ENCODE measurements at places on chromosomes 11 and 22.

- DNase-seq: peak; percentile 76
These were observed 50.7 kb downstream of the STIM1 start for GRCh38 chr11:3906166-3906565.

DNA sequence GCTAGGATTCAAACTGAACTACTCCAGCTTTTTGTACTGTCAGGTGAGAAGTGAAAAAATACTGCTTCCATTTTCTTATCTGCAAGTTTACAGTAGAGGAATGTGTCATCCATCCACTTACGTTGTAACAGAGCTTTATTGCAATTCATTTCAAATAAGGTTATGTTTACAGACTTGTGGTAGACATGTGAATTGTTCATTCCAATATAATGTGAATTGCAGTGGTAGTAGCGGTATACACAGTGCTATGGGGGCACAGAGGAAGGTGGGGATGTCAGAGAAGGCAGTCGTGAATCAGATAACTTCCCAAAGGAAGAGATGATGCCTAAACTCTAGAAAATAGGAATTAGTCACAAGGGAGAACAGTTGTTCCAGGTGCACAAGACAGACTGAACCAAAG lies 42.5 kb downstream of the CEP57 start:
- no peak for DNase-seq

- no peak for DNase-seq
These were observed 65.3 kb downstream of the RBFOX2 start for GRCh38 chr22:35963237-35963810.

DNA sequence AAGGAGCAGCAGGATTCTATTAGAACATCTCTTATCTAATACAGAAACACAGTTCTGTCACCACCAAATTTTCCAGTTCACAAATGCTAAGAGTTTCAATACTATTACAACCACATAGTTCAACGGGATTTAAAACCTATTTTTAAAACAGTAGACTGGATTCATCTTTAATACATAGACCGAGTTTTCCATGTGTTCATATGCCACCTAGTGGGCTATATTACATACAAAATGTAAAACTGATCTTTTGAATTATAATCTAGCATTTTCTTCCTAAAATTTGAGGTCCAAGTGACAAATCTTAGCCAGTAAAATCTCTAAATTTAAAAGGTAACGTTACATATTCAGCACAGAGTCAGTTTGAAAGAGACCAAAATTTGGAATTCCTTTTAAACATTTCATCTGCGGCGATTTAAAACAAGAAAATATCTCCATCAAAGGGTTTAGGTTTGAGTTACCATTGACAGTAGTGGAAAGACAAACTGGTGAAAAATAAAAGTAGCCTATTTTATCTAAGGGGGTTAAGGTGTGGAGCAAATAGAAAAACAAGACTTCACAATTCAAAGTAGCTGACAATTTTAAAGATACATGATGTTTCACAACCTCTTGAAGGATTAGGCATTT lies 269.3 kb upstream of the MPPED2 start:
- peak; percentile 9 for DNase-seq

DNA sequence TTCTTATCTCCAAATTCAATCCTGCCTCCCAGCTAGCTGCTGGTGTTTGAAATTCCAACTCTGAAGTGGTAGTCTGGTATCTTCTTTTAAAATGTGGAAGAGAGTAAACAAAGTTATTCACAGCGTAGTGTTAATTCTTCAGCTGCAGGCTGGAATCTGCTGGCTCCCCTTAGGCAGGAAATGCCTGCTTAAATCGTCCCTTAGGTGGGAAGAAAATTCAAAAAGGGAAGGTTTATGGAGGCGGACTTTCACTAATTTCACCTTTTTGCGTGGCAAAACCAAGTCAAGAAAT lies 439.0 kb upstream of the CCDC90B start:
- DNase-seq: no peak

DNA sequence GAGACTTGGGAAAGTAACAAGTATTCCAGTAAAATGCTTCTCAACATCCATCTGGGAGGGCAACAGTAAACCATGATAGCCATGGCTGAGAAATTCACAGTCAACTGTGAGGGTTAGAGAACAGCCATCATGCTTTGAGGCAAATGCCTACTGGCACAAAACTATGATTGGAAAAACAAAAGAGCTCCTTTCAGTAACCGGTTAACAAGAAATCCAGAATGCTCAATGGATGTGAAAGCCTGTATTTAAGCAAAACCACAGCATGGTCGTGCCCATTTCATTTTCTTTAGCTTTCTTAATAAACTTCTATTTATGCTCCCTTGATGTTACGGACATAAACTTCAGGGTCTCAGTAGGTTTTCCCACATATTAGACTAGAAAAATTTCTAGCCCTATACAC lies 139.5 kb downstream of the SOX6 start:
- no peak for DNase-seq

GRCh38 chr11:6545917-6546605 lies 49.0 kb downstream of the DNHD1 start:
- DNase-seq: no peak

Measured in epithelial cell of esophagus (primary cell).